Right kidney (tissue), 9 donors: ENCODE measurements at places on chromosomes 2 and 18.

- DNase-seq = no peak
These were observed 1310.0 kb upstream of the ZEB2 start for GRCh38 chr2:145829931-145830330.

- no peak for DNase-seq
These were observed 85.9 kb downstream of the MAP3K20 start for GRCh38 chr2:173161507-173161906.

DNA sequence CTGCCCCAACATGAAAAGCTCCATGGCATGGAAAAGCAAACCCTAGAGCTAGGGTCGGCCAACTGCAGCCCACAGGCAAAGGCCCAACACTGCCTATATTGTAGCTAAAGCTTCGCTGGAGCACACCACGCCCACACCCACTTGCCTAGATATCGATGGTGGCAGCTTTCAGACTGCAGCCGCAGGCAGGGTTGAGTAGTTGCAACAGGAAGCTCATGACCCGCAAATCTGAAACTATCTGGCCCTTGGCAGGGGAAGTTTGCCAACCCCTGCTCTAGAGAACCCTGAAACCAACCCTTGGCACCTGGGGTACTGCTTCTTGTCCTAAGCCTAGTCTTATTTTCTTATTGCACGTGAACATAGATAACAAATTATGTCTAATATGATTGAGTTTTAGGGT is 250.0 kb downstream of the SOX11 start:
- no peak for DNase-seq

DNA sequence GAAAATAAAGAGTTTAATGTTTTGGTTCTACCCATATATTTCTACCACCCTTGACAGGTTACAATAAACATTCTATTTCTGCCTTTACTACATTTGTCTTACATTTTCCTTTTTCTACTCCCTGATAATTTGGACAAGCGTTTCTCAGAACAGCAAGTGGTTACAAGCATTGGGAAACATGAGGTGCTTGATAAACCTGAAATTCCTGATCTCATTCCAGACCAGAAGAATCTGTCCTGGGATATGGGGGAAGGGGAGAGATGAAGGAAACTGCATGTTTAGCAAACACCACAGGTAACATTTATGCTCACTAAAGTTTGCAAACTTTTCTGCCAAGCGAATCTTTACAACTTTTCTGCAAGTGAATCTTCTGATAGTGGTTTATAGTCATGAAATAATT is 28.3 kb upstream of the DSC1 start:
- DNase-seq = no peak

DNA sequence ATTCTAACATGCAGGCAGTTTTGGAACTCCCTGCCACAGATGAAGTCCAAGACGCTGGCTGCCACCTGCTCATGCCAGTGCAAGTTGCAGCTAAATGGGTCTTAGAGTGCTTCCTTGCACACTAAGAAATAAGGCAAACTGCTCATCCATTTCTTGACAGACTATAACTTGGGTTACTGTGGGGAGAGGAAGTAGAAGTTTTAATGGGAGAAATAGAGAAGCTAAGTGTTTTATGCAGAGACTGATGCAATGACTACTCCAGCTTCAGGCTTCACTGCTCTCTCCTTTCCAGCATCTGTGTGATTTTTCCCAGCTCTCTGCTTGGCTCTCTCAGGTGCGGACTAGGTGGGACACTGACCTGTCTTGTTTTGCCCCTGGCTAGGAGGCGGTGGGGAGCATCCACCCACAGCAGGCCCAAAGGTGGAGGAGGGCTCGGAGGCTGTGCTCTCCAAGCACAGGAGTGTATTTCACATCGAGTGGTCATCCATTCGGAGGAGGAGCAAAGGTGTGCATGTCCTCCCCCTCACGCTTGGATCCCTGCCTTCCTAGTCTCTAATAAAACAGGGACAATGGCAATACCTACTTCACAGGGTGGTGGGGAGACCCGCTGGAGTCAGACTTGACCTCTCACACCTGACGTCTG is 48.2 kb downstream of the SLC14A2 start:
- no peak for DNase-seq
